ENCODE measurements at places on chromosomes 3 and 15.

DNA sequence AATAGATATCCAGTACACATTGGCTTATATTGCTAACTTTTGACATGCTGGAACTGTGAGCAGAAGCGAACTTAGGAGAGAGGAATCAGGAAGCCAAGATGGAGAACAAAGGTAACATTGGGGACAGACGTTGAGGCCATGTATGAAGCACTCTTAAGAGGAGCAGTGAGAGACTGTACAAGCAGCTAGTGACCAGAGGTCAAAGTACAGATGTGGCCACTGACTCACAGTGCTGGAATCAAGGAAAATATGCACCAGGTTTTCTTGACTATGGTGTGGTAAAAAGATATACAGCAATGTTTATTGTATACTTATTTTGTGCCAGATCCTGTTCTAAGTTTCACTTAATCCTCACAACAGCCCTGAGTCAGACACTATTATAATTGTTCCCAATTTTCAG lies 2.0 kb upstream of the IL20RB start:
- no peak for DNase-seq

DNA sequence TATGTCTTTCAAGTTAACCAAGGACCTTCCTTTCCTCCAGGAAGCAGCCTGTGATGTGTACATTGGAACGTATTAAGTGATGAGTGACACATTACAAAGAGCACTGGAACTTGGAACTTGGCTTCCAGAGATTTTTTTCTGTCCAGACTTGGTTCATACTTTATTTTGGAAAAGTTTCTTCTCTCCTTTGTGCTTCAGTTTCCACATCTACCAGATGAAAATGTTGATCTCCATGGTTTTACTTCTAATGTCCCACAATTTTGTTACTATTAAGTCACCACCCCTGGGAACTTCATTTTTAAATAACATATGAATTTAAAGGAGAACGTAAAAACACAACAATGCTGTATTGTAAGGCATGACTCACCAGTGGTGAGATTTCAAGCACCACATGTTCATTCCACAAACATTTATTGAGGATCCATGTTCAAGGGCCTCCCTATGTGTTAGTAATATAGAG lies 290.7 kb upstream of the LMCD1 start:
- DNase-seq: no peak

GRCh38 chr3:182111967-182112366 lies 400.2 kb downstream of the SOX2 start:
- DNase-seq: no peak

GRCh38 chr3:38274864-38275649 lies 7.0 kb upstream of the SLC22A14 start:
- no peak for DNase-seq

DNA sequence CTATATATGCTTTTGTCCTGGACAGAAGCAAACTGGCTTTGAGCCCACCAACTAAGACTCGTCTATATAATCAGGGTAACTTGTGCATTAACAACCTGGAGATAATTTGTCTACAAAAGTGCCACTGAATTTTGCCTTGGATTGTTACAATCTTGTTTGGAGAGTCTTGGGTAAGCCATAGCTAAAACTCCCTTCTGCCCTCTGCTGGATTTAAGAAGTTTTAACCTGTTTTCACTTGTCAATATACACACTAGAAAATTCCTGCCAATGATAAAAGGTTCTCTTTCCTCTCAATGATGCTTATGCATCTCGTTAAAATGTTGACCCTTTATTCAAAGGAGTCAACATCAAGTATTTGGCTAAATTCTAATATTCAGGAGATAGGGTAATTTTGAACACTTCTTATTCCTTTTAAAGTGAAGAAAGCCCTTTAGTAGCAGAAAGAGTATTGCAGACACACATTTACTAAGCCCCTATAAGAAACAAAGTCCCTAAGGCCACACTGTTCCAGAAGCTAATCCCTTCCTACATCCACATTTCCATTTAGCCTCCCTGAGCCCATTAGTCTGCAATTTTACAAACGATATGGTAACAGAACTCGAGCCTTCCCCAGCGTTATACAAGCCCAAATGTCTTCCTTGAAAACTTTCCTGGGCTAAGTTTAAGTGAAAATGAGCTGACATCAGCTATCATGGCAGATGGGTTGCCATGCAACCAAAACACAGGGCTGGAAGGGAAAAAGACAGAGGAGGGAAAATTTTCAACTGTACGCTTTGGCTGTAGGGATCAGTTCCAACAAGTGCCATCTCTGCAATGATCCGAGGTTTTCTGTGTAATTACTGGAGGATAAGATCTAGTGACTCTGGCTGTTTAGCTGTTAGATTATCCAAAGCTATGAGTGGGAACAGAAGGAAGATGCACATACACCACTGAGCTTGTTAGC lies 75.9 kb upstream of the FGF12 start:
- DNase-seq: peak; percentile 51

- DNase-seq: peak; percentile 72
Observed at GRCh38 chr15:42059661-42060476, 34.5 kb downstream of the PLA2G4D start.

DNA sequence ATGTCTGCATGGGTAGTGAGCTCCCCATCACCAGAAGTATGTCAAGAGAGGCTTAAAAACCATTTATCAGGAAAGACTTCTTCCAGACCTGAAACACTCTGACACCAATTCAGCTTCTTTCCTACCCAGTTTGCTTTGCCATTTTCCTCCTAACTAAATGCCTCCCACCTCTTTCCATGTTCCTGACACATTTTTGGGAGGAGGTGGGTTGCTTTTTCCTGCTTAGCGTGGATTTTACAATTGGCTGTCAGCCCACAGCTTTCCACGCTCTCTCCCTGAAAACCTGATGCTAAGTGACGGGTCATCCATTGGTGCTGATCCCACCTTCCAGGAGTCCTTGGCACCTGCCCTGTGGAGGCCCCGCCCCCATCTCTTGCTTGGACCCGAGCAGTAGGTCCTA lies 264.9 kb upstream of the ST8SIA2 start:
- DNase-seq: no peak

GRCh38 chr3:61903074-61903473 lies 341.7 kb downstream of the PTPRG start:
- DNase-seq: no peak

DNA sequence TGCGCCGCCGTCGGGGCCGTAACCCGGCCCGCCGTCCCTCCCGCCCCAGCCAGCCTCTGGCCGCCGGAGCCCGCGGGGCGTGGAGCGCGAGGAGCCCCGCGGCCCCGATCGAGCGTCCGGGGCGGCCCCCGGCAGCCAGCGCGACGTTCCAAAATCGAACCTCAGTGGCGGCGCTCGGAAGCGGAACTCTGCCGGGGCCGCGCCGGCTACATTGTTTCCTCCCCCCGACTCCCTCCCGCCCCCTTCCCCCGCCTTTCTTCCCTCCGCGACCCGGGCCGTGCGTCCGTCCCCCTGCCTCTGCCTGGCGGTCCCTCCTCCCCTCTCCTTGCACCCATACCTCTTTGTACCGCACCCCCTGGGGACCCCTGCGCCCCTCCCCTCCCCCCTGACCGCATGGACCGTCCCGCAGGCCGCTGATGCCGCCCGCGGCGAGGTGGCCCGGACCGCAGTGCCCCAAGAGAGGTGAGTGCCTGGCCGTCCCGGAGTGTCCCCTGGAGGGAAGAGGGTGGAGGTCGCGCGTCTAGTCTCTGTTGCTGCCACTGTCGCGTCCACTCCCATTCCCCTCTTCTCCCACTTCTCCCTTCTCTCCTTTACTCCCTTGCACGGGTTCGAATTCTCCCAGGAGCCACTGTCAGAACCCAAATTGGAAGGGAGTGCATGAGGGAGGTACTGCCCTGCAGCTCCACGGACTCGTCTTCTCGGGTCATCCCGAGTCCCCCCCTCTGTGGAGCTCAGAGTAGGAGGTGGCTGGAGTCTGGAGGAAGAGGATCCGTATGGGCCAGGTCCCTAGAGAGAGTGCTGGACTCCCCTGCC lies 585 bp downstream of the CSK start:
- peak; percentile 56 for DNase-seq

GRCh38 chr15:77019521-77020331 lies 24.8 kb downstream of the PSTPIP1 start:
- no peak for DNase-seq

GRCh38 chr3:44954304-44954703 lies 21.7 kb downstream of the ZDHHC3 start:
- DNase-seq: no peak

DNA sequence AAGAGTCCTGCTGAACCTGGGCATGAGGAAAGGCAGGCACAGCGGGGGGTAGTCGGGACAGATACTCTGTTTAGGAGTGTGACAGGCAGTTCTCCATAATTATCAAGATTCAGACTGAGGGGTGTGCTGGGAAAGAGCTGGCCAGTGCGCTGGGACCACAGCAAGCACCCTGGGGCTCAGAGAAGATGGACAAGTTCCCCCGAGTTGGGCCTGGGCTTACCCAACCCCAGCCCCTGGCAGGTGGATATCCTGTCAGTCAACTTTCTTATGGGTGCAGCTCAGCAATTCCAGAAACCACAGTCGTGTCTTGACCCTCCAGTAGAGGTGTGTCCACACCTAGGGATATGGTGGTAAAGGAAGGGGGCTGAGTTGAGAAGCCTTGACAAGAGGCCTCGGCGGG lies 49.2 kb upstream of the PRR20G start:
- no peak for DNase-seq

DNA sequence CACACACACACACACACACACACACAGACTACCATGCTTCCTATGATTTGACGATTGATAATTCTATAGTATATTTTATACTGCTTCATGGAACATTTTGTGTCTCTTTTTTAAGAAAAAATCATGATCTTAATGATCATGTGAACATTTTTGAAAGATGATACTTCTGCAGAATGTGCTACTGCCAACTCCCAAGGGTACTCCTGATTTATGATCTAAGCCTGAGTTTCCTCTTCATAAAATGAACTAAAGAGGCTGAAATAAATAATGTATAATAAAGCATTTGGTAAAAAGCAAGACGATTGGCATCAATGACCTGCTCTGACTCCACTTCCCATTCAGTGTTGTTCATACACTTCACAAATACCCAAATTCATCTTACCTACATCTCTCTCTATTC lies 333.8 kb upstream of the RBMS3 start:
- no peak for DNase-seq

- no peak for DNase-seq
Observed at GRCh38 chr15:41927536-41927935, 33.7 kb upstream of the SPTBN5 start.

DNA sequence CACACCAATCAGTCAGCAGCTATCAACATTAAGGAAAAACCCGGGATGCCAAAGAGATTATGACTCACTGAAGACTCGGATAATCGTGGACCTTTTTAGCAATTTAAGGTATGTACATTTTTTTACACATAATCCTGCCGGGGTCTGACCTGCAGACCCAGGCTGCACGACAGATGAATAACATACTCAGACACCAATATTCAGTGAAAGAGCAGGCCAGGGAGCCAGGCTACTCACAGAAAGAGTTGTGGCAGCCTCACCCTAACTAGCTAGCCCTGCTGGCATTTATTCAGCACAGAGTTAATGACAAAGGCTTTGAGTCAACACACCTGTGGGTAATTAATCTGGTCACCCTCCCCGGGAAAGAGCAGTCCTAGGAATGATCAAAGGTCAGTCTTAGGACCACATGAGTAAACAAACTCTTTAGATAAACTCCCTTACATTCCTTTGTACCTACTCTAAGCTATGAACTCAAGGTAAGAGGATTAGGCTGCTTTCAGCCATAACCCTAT lies 727.5 kb downstream of the TBL1XR1 start:
- no peak for DNase-seq

Measured in NAMALWA (cell line).